Activated effector memory CD4-positive, alpha-beta T cell treated with Interleukin-2 at 50 U/mL for 16 hours (primary cell): ENCODE measurements at places on chromosomes 7 and 10.

DNA sequence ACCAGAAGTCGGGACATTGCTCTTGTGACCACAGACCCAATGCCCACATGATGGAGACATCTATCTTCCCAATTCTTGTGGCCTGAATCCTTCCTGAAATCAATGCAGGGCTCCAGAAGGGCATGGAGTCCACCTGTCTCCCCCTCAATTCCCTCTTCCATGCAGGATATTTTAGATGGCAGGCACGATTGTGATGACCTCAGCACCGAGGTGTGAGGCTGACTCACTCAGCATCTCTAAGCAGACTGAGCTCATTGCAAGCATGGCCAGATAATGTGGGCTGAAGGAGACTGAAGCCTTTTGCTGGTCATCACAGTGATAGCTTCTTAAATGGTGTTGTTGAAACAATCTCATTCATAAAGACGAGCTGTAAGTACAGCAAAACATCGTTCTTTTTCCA lies 374.9 kb upstream of the PODXL start:
- DNase-seq = no peak

- no peak for DNase-seq
Observed at GRCh38 chr7:156184164-156184563, 371.9 kb upstream of the SHH start.

DNA sequence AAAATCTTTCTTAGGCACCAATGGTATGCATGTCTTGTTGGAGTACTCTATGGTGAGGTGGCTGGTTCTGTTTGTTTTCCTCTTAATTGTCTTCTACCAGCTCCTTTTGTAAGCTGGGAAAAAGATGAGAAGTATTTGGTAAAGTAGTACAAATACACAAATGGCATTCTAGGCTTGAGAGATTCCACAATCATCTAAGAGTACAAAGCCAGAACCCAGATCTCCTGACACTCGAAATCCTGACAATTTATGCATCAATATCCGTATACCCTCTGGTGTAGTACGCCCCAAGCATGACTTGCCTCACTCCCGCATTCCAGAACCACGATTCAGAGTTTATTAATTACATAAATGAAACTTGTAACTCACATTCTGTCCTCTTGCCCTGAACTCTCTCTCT lies 43.5 kb downstream of the CDCA7L start:
- DNase-seq = no peak

- DNase-seq = no peak
Observed at GRCh38 chr10:11322698-11323097, 288.8 kb downstream of the USP6NL start.

GRCh38 chr7:87882151-87882937 lies 6.1 kb downstream of the DBF4 start:
- no peak for DNase-seq

DNA sequence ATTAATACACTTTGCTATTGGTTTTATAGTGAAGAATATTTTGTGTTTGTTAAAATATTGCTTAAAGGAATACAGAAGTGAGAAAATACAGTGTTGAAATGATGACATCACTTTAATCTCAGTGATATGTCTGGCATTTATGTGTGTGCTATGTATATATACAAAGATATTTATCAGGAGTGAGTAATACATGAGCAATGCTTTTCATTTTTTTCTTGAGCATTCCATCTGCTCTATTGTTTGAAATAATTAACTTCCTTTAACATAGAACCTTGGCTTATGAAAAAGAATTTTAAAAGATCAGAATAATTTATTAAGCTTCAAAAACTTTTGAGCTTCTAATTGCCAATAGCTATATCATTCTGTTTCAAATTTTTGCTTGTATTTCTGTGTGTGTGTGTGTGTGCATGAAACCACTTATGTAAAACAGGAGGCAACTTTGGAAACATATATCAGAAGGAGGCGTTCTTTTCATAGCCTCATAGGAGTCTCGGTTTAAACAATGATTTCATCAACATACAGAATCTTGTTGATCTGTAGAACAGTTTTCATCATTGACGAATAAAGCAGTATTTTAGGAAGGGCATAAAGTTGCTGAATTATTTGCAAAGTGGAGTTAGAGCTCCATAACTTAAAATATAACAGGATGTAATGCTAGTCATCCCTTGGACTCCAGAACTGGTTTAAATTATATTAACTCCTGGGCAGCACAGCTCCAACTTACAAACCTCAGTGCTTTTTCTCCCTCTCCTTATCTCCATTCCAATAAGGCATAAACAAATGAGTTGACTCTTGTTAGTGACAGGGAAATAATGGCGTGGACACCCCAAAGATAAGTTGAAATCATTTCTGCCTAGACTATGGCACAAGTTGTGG lies 228.4 kb upstream of the DGKB start:
- DNase-seq = no peak

DNA sequence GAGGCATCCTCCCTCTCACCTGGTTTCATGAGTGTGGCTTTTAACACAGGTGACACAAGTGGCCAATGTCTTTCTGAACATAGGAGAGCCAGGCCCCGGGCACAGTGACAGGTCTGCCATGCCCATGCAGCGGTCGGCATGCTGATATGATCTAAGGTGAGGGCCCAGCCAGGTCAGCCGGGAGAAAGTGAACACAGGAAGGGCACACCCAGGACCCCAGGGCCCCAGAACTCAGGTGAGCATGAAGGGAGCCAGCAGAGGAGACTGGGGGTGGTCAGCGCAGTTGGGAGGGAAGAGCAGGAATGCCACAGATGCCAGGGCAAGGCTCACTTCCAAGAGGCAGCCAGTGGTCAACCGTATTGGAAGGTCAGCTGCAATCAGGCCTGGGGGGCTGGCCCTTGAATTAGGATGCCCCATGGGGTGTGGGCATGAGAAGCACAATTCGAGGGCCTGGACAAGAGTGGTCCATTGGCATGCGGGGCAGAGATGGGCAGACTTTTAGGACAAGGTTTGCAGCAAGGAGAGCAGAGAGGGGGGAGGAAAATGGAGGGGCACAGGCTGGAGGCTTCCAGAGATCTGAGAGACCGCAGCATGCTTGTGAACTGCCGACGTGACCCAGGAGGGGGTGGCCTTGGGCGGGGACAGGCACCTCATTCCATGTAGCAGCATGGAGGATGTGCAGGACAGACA lies 3.9 kb upstream of the INPP5A start:
- no peak for DNase-seq

DNA sequence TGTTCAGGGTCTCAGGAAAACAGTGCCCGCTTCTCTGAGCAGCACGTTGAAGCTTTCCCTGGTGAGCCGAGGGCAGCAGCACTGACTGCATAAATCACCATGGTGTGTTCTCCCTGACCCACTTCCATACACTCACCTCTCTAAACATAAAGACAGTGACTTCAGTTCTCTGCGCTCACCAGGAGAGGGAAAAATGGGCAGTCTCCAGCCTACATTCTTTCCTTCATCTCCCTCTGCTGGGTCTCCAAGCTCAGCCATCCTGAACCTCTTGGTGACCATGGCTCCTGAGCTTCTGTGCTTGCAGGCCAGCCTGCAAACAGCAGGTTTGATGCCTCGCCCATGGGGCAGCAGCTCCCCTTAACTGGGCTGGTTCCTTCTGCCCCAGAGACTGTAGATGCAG lies 236.6 kb upstream of the ZNF32 start:
- no peak for DNase-seq
